ENCODE measurements at places on chromosomes 5 and 9. TPM values are rescaled to one million over a fixed set of nuclear protein-coding genes. Genes with fewer than 3 reads are reported as not detected.

The ABCA2 gene
- 7.9 TPM for total RNA-seq

The PTGDS gene
- total RNA-seq: not detected

The IL17B gene
- total RNA-seq: not detected

The DDX46 gene
- total RNA-seq: 27.0 TPM

The PCDHA4 gene
- 0.42 TPM for total RNA-seq

The ACER2 gene
- 8.1 TPM for total RNA-seq

The CD180 gene
- not detected for total RNA-seq

The RFX3 gene
- 2.8 TPM for total RNA-seq

The ANKRD18A gene
- 1.5 TPM for total RNA-seq

The ASPN gene
- 0.07 TPM for total RNA-seq

The ERAP2 gene
- total RNA-seq: 5.6 TPM

DNA sequence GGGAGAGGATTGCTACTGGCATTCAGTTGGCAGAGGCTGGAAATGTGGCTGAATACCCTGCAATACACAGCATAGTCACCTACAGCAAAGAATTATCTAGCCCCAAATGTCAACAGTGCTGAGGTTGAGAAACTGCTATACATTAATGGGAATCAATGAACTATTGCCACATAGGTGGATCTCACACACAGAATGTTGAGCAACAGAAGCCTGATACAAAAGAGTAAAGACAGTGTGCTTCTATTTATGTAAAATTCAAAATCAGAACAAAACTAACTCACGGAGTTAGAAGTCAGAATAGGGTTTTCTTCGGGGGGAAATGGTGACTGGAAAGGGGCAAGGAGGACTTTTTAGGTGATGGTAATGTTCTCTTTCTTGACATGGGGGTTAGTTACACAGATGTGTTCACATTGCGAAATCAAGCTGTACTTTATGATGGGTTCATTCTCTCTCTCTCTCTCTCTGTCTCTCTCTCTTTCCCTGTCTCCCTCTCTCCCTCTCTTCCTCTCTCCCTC is 45.7 kb upstream of the PANK3 start:
- no peak for DNase-seq

DNA sequence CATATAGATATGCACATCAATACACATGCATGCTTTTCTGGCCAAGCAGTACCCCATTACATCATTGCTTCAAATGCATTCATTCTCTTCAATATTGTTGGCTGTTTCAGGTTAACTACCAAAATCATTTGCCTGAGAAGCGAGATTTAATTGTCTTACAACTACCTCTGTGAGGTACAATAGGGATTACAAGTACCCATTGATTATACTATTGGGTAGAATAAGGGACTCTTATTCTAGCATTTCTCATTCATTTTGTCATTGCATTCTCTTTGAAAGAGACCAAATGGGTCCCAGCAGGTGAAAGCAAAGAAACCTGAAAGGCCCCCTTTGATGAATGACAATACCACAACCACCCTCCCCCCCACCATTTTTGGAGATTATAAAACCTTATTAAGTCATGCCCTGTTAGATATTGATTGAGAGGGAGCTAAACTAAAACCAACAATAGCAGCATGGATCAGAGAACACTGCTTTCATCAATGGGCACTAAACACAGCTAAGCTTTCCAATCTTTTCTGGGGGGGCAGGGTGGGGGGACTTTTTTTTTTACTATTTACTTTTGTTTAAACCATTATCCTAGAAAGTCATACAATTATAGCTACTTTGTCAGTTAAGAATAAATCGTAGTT is 375.0 kb upstream of the CCNH start:
- no peak for DNase-seq

- DNase-seq: no peak
Observed at GRCh38 chr9:38009035-38009501, 60.0 kb downstream of the SHB start.

- DNase-seq: no peak
Observed at GRCh38 chr5:95924720-95925377, 36.8 kb downstream of the ELL2 start.

GRCh38 chr9:77997611-77998284 is 33.9 kb downstream of the GNAQ start:
- peak; percentile 87 for DNase-seq

GRCh38 chr9:71441266-71441665 is 319.8 kb upstream of the TRPM3 start:
- DNase-seq: no peak

- no peak for DNase-seq
Observed at GRCh38 chr5:93884254-93884653, 142.9 kb upstream of the POU5F2 start.

DNA sequence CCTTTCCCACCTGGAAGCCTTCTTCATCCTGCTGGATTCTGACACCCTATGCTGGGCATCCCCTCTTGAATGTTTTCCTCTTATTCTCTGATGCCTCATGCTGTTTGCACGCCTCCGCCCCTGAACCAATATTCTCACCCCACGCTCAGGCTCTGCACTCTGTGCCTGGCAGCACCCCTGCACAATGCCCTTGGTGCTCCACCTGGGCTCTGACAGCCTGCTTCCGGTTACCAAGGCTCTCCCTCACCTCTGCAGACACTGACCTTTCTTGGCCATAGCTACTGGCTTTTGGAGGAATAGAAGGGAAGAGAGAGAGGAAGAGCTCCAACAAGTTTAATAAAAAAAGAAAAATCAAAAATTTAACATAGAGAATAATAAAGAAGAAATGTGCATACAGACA is 108.7 kb upstream of the SHB start:
- DNase-seq: no peak

- no peak for DNase-seq
Observed at GRCh38 chr9:677461-678097, 163.9 kb upstream of the DMRT1 start.

GRCh38 chr9:27129221-27129620 is 20.2 kb downstream of the TEK start:
- DNase-seq: no peak

GRCh38 chr9:1929134-1929533 is 86.0 kb upstream of the SMARCA2 start:
- no peak for DNase-seq

- no peak for DNase-seq
Observed at GRCh38 chr5:84131372-84131771, 253.3 kb downstream of the EDIL3 start.

GRCh38 chr5:75886706-75887105 is 169.5 kb upstream of the POC5 start:
- DNase-seq: no peak

DNA sequence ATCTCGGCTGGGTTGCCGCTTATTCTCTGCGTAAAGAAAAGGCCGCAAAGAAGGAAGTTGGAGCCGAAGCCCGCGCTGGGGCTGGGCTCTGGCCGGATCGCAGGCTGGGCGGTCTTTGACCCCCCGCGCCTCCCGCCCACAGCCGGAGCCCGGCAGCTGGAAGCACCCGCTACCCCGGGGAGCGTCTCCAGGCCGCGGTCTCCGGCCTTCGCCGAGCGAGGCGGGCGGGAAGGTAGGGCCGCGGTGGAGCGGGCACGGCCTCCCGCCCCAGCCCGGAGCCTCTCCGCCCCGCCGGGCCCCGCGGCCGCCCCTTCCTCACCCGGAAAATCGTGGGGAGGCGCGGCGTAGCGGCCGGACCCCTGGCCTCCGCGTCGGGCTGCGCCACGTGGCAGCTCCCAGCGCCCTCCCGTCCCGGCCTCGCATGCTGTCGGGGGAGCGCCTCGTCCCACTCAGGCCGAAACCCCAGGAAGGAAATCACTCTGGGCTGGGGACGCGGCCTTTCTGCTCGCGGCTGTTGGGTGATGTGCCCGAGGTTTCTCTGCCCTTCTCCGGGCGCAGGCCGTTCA is 12.0 kb downstream of the FOXD1 start:
- DNase-seq: no peak

DNA sequence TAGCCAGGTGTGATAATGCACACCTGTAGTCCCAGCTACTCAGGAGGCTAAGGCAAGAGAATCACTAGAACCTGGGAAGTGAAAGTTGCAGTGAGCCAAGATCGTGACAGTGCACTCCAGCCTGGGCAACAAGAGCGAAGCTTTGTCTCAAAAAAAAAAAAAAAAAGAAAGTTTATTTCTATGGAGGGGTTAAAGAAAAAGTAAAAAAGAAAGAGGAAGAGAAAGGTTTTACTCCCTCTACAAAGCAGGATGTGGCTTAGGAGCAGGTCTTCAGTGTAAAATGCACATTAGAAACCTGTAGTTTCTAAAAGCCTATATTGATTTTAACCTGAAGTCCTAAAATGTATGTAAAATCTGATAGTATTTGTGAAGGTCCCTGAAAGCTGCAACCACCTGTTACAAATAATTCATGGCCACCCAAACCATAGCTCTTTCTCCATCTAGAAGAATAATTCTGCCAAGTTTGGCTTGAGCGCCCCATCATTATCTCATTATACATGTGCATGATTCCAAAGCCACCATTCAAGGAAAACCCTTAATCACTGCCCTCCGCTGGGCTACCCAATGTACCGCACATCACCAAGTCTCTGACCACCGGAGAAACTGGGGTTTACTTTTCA is 3.4 kb downstream of the FNBP1 start:
- no peak for DNase-seq

- no peak for DNase-seq
Observed at GRCh38 chr5:95241161-95241560, 43.7 kb downstream of the MCTP1 start.

GRCh38 chr9:130539420-130540223 is 39.8 kb upstream of the FUBP3 start:
- no peak for DNase-seq

- DNase-seq: no peak
Observed at GRCh38 chr5:19099195-19099594, 888.8 kb downstream of the CDH18 start.

- DNase-seq: no peak
Observed at GRCh38 chr9:131473198-131473885, 29.4 kb upstream of the POMT1 start.

All from pulmonary artery endothelial cell (primary cell).